Naive thymus-derived CD8-positive, alpha-beta T cell (primary cell): ENCODE measurements at places on chromosomes 16 and 17. TPM values are rescaled to one million over a fixed set of nuclear protein-coding genes. Genes with fewer than 3 reads are reported as not detected.

DNA sequence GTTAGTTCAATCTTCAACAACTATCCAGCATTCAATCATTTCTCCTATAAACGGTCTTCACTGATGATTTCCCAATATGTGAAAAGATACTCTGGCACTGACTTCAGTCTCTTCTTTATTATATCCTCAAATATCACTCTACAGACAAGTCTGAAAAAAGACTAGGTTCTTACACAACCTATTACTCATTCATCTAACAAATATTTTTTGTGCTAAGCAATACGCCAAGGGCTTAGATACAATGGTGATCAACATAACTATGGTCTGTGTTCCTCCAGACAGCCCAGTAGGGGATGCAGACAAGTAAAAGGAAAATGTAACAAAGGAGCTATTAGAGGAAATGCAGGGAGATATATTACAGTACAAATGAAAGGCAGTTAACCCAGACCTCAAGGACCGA, 63.9 kb downstream of the MYO1D start:
- DNase-seq: no peak
- no peak overlapping the region for H3K4me3 ChIP-seq
- H3K27ac ChIP-seq: no peak overlapping the region
- H3K4me1 ChIP-seq: peaks cover 4% of the 10 kb centered on the region

DNA sequence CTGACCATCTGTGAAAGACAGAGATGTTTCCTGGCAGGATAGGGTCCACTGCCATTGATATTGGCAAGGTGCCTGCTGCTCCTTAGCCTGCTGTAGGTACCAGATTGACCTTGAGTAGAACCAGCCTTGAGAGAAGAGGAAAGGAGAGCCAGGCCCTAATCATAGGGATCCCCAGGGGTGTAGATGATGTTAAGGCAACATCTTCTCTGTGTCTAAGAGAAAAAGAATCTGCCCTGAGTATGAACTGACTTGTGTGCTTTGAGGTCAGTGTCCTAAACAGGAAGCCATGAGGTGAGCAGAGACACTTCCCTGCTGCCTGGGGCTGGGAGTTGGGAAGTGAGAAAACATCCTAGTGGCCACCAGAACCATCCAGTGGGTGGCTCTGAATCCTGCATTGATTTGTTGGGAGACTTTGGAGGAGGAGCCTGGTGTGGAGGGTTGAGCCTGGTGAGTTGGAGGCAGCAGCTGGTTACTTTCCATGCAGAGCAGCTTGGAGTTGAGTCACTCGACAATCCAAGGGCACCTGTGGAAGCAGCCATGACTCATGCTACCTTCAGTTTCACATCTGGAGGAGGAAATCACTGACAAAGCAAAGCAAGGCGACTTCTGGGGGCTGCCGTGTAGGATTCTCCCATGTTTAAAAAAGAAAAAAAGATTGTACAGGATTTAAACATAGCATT, 47.8 kb downstream of the BMERB1 start:
- no peaks in the 10 kb centered on the region for H3K27me3 ChIP-seq
- no peak overlapping the region for H3K27ac ChIP-seq
- peaks cover 12% of the 10 kb centered on the region for H3K4me1 ChIP-seq
- no peak for DNase-seq

GRCh38 chr16:10368969-10369551, 16.8 kb upstream of the ATF7IP2 start:
- H3K27me3 ChIP-seq: no peaks in the 10 kb centered on the region
- no peak overlapping the region for H3K4me3 ChIP-seq
- H3K36me3 ChIP-seq: peaks cover 20% of the 10 kb centered on the region
- no peak for DNase-seq
- no peak overlapping the region for H3K27ac ChIP-seq

DNA sequence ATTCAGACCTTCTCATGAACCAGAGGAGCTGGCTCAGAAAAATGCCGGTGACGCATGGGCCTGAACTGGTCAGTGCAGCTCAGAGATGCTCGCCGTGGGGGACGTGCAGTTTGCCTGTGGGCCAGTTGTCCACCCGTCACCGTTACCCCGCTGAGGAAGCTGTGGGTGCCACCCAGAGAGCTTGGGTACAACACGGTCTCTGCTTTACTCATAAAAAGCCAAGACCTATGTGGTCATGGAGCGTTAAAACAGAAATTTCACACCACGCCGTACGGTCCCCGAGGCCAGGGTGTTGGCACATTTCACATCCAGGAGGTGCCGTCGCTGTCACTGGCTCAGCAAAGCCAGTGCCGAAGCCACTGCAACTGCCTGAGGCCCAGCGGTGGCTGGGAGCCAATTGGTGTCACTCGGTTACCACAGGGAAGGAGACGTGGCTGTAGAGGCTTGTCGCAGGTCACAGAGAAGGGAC, 120.9 kb downstream of the METRNL start:
- peak overlapping the region; percentile 89 for H3K4me3 ChIP-seq
- DNase-seq: peak; percentile 61
- H3K27ac ChIP-seq: peak overlapping the region; percentile 94
- H3K27me3 ChIP-seq: no peaks in the 10 kb centered on the region
- peaks cover 62% of the 10 kb centered on the region for H3K4me1 ChIP-seq

DNA sequence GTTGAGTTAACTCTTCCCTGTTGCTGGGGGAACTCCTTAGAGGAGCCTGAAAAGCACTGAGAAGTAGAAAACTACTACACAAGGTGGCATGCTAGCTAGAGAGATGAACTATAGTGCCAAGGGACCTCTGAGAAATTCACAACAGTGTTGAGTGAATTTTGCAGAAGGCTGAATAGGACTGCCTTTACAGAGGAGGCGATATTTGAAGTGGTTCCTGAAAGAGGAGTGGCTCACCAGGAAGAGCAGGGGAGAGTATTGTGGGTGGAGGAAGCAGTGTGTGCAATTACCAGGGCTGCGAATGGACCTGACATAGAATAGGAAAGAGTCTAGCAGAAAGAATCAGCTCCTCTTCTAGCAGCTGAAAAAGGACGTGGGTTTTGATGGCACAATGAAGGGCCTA, 66.4 kb downstream of the CDK5R1 start:
- H3K36me3 ChIP-seq: no peaks in the 10 kb centered on the region
- peaks cover 23% of the 10 kb centered on the region for H3K4me1 ChIP-seq
- peak overlapping the region; percentile 61 for H3K27ac ChIP-seq
- no peak for DNase-seq
- no peaks in the 10 kb centered on the region for H3K27me3 ChIP-seq

- no peaks in the 10 kb centered on the region for H3K27me3 ChIP-seq
- no peak for DNase-seq
- no peaks in the 10 kb centered on the region for H3K36me3 ChIP-seq
- H3K27ac ChIP-seq: peak overlapping the region; percentile 95
- peaks cover 82% of the 10 kb centered on the region for H3K4me1 ChIP-seq
These were observed 30.3 kb downstream of the CDK5R1 start for GRCh38 chr17:32516940-32517701.

- H3K27ac ChIP-seq: no peak overlapping the region
- no peaks in the 10 kb centered on the region for H3K4me1 ChIP-seq
- no peaks in the 10 kb centered on the region for H3K27me3 ChIP-seq
- DNase-seq: no peak
- no peaks in the 10 kb centered on the region for H3K36me3 ChIP-seq
These were observed 87.9 kb downstream of the ZNF423 start for GRCh38 chr16:49767998-49768397.

DNA sequence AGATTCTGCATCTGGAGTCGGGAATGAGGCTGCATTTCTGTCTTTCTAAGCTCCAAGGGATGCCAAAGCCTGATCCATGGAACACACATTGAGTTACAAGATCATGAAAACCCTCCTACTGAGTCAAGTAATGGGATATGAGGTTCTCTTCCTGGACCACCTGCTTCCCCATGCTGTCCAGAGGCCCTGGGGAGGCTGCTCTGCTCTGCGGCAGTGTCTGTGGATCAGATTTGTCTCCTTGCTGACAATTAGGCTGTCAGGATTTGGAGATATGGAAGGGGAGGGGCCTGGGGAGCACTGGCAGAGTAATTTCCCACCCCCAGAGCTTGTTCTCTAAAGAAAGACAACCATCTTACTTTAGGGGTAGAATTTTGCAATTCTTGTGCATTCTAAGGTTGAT, 33.0 kb downstream of the C16orf95 start:
- H3K4me1 ChIP-seq: no peaks in the 10 kb centered on the region
- H3K27me3 ChIP-seq: no peaks in the 10 kb centered on the region
- peaks cover 6% of the 10 kb centered on the region for H3K36me3 ChIP-seq
- DNase-seq: no peak
- no peak overlapping the region for H3K4me3 ChIP-seq

DNA sequence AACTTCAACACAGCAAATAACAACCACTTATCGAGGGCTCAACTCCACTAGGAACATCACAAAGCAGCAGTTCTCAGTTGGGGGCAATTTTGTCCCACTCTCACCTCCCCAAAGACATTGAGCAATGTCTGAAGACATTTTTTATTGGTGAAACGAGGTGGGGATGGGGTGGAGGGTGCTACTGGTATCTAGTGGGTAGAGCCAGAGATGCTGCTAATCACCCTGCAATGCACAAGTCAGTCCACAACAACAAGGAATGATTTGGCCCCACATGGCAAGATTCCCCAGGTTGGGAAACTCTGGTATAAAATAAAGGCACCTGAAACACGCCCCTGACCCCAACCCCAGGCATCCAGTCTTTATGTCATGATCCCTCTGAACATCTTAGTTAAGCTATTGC, 33.3 kb downstream of the TLE7 start:
- H3K4me1 ChIP-seq: peaks cover 10% of the 10 kb centered on the region
- no peak for DNase-seq
- H3K4me3 ChIP-seq: no peak overlapping the region
- H3K27ac ChIP-seq: no peak overlapping the region
- H3K36me3 ChIP-seq: peaks cover 5% of the 10 kb centered on the region
- H3K27me3 ChIP-seq: peaks cover 25% of the 10 kb centered on the region

- H3K27me3 ChIP-seq: no peaks in the 10 kb centered on the region
- no peak overlapping the region for H3K4me3 ChIP-seq
These were observed 4.9 kb downstream of the SLFN14 start for GRCh38 chr17:35555691-35556090.

DNA sequence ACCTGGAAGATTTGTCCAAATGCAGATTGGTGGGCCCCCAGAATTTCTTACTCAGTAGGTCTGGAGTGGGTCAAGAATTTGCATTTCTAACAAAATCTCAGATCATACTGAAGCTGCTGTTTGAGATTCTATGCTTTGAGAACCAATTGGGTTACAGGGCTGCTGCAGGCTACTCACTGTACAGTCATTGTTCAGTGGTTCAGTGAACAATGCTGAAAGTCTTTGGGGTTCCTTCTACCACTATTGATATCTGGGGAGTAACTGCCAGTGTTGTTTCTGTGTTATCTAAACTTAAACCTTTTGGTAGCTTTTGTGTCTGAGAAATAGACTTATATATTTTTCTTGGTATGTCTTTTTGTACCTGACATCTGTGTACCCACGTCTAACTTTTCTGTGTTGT, 187.5 kb downstream of the TANC2 start:
- peaks cover 4% of the 10 kb centered on the region for H3K4me1 ChIP-seq
- H3K27ac ChIP-seq: no peak overlapping the region
- H3K36me3 ChIP-seq: peaks cover 8% of the 10 kb centered on the region
- no peaks in the 10 kb centered on the region for H3K27me3 ChIP-seq

- no peak for DNase-seq
- no peak overlapping the region for H3K4me3 ChIP-seq
- no peaks in the 10 kb centered on the region for H3K27me3 ChIP-seq
- peaks cover 29% of the 10 kb centered on the region for H3K4me1 ChIP-seq
- H3K36me3 ChIP-seq: peaks cover 79% of the 10 kb centered on the region
These were observed 35.4 kb upstream of the ABCC11 start for GRCh38 chr16:48282636-48283263.

DNA sequence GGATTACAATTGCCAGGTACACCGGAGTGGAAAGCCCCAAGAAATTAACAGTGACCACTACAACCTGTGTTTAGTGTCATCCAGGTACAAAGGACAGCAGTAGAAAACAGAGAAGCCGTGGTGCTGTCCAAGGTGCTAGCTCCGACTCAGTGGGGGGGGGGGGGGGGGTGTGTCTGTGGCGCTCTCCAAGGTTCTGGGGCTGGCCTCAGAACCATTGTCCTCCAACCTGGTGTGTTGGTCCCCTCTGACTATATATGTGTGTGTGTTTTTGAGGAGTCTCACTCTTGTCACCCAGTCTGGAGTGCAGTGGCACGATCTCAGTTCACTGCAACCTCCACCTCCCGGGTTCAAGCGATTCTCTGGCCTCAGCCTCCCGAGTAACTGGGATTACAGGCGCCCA, 5.8 kb upstream of the ZNF23 start:
- no peak overlapping the region for H3K4me3 ChIP-seq
- peaks cover 12% of the 10 kb centered on the region for H3K36me3 ChIP-seq
- peak; percentile 51 for DNase-seq

GRCh38 chr16:3158026-3158509, 23.2 kb downstream of the ZNF213 start:
- peak overlapping the region; percentile 87 for H3K4me3 ChIP-seq
- no peak for DNase-seq
- H3K27me3 ChIP-seq: no peaks in the 10 kb centered on the region

DNA sequence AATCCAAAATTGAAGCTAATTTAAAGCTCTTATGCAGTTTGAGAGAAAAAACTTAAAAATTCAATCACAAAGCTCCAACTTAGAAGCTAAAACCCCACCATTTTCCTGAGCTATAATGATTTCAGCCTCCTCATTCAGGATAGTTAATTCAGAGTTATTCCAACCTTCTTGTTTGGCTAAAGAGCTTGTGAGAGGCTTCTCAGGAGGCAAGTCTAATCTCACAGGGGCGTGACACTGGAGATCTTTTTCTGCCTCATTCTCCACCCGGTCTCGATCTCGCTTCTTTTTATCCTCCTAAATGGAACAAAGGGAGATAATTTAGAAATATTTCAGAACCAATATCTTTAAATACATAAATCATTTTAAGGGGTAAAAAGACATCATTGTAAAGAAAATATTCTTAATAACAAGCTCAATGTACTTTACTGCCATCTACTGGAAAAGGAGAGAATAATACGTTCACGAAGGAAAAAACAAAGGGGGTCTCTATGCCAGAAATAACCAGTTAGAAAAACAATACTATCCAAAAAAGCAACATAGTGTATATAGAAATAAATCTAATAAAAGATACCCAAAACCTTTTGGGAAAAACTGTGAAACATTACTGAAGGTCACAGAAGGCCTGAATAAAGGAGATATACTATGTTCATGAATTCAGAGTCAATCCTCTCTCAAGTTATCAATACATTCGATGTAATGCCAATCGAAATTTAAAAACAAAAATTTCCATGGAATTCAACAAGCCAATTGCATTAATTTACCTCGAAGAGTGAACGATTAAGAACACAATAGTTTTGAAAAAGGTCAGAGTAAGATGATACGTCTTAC, 13.9 kb downstream of the BRD7 start:
- H3K4me3 ChIP-seq: no peak overlapping the region
- no peaks in the 10 kb centered on the region for H3K27me3 ChIP-seq
- H3K27ac ChIP-seq: no peak overlapping the region
- DNase-seq: no peak
- H3K36me3 ChIP-seq: peaks cover 73% of the 10 kb centered on the region
- peaks cover 11% of the 10 kb centered on the region for H3K4me1 ChIP-seq

Gene ARHGDIG
- not detected for total RNA-seq

Gene KIF18B
- total RNA-seq: not detected

Gene DNAH3
- not detected for total RNA-seq

Gene DNAI2
- total RNA-seq: 0.38 TPM

Gene SLC6A2
- not detected for total RNA-seq
